Common myeloid progenitor, CD34-positive (primary cell): ENCODE measurements at places on chromosomes 13 and 19.

DNA sequence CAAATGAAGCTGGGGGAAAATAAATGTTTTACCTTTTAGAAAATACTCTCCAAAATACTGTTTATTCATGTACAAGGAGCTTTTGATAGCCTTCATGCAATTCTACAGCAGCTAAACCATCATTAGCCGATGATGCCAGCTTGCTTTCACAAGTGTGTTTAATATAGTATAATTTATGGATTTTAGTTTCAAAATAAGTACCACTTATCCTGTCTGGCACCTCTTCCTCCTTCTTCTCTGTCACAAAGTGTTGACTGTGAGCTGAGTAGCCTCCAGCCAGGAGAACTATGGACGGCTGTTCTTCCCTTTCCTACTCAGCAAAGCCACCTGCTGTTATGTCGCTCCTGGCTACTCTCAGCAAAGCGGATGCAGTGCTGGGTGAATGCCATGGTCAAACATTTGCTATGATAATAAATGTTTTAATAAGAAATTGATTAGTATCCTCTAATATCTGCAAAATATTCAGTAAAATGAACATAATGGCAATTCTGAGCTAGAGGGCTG, 238.2 kb downstream of the LIG4 start:
- no peak for DNase-seq

GRCh38 chr19:58569943-58570670, 3.0 kb downstream of the MZF1 start:
- DNase-seq, result no peak

GRCh38 chr13:114124921-114125320, 7.5 kb downstream of the RASA3 start:
- peak; percentile 88 for DNase-seq

DNA sequence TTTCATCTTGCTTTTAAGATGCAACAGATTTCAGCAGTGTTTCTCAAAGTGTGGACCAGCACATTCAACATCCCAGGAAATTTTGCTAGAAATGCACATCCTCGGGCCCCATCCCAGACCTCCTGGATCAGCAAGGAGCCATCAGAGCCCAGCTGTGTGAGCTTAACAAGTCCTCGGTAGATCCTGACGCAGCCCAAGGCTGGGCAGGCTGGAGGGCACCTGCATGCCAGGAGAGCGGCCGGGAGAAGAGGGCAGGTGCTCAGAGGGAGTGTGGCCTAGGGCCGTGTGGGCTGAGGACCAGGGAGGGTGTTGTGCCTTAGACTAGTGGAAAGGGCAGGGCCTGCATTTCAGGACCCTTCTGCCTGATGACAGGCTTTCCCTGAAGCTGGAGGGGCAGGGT, 2.2 kb upstream of the MCF2L start:
- DNase-seq, result no peak

DNA sequence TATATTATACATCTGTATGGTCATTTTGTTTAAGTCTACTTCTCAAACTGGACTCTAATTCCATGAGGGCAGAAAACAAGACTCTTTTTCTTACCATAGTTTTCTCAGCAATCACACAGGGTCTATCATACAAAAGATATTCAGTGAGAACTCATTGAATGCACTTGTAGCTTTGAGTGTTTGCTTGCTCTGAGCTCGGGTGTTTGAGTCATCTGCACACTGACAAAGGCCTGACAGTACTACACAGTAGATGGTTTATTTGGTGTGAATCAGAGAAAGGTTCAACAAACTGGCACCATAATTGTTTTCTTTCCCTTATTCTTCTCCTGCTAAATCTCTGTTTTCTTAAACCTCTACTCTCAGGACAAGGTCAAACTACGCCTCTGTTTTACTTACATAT, 586.4 kb downstream of the LMO7 start:
- DNase-seq, result no peak

GRCh38 chr19:3723883-3724282, 15.7 kb downstream of the TJP3 start:
- no peak for DNase-seq

DNA sequence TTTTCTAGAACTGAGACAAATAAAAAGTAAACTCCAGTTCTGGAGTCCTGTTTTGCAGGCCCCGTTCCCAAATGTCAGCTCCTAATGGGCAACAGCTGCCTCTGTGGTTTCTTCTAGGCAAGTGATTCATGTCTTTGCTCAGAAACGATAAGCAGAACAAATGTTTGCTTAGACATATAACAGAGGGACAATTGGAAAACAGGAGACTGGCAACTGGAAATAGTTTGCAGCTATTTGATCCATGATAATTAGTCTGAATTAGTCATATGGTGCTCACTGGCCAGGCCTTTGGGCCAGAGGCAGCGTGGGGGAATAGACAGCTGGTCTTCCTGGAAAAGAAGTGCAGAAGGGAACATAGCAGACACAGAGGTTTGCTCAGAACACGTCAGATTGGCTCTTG, 29.2 kb upstream of the TSHZ3 start:
- no peak for DNase-seq
